Renal cortex interstitium (tissue), 15 donors: ENCODE measurements at places on chromosomes 16 and 17.

GRCh38 chr16:10121897-10122425 lies 60.3 kb downstream of the GRIN2A start:
- DNase-seq, result no peak

GRCh38 chr17:74803971-74804370 lies 27.8 kb upstream of the NAT9 start:
- no peak for DNase-seq

DNA sequence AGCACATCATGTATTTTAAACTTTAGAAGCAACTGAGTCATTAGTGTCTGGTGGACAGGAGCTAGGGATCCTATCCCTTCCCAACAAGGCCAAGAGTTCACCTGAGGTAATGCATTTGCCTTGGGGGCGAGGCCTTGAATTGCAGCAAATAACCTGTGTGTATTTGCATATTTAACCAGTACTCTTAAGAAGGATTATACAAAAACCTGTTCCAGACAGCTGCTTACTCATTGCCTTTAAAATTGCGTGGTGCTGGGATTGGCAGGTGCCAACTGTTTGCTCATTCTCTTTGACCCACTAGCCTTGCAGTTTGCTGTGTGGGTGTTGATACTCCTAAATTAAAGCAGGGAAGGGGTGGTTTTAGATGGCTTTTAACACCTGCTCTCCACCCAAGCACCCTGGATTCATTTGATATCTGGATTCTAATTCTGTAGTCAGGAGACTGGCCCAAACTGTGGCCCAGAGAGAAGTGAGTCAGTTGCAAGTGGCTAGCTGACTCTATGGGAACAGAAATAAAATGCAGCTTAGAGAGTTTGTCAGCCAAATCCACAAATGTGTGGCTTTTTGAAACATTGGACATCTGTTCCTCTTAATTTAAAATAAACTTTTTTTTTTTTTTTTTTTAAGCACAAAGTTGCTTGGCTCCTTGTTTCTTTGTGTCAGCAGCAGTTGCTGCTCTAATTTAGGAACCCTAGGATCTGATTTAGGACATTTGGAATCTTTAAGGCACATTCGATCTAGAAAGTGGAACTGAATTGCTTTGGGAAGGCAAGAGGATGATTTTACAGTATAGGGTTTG lies 46.9 kb downstream of the TUBD1 start:
- no peak for DNase-seq

GRCh38 chr16:11390573-11391495 lies 45.6 kb downstream of the RMI2 start:
- DNase-seq, result no peak

- DNase-seq, result no peak
These were observed 228.9 kb upstream of the FOXF1 start for GRCh38 chr16:86281421-86281820.

GRCh38 chr16:57736419-57737351 lies 1.1 kb downstream of the KATNB1 start:
- no peak for DNase-seq

GRCh38 chr17:38463451-38463858 lies 35.2 kb downstream of the ARHGAP23 start:
- no peak for DNase-seq

GRCh38 chr17:64004903-64005733 lies 7.0 kb downstream of the PRR29 start:
- no peak for DNase-seq

DNA sequence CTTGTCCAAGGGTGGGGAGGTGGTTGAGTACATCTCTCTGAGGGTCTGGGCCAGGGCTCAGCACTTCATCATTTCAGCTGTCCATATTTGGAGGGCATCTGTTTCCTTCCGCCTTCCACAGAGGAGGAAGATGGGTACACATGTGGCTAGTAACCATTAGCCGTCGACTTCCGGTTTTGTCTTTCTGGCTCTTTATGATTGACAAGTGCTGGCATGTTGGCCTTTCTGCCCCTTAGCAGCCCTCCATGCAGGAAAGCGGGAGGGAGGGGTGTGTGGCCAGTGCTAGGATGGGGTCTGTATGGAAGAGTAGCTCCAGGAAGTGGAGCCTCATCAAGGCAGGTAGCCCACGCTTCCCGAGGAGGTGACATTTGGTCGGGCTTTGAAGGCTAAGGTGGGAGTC lies 69.6 kb downstream of the RAI1 start:
- DNase-seq, result no peak

DNA sequence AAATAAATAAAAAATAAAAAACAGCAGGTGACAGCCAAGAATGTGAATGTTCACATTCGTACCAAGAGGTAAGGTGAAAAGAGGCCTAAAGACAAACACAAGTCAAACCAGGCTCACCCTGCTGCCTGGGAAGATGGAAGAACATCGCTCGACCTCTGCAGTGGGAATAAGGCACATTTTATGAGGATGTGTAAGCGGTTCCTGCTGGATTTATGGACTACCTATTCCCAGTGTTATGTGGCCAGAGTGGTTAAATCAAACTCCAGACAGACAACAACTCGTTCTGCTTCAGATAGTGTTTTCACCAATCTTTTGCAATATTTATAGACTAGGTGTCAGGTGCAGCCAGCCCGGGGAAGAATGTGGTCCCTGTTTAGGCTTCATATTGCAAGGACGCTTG lies 215.0 kb upstream of the HSBP1 start:
- no peak for DNase-seq

DNA sequence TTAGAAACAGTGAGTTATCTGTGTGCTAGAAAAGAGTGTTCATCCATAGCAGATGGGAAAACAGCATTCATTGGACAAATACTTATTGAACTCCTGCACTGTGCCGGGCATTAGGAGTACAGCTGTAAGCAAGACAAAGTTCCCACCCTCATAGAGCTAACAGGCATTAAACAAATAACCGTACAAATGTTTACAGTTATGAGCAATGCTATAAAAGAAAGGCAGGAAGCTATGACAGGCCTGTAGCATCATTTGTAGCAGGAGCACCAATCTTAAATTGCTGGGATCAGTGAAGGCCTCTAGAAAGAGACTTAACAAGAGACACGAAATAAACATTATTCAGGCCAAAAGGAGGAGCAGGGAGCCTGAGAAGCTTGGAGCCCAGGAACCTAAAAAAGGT lies 15.6 kb downstream of the SDR42E1 start:
- DNase-seq, result no peak
